ENCODE measurements at places on chromosomes 4 and X.

DNA sequence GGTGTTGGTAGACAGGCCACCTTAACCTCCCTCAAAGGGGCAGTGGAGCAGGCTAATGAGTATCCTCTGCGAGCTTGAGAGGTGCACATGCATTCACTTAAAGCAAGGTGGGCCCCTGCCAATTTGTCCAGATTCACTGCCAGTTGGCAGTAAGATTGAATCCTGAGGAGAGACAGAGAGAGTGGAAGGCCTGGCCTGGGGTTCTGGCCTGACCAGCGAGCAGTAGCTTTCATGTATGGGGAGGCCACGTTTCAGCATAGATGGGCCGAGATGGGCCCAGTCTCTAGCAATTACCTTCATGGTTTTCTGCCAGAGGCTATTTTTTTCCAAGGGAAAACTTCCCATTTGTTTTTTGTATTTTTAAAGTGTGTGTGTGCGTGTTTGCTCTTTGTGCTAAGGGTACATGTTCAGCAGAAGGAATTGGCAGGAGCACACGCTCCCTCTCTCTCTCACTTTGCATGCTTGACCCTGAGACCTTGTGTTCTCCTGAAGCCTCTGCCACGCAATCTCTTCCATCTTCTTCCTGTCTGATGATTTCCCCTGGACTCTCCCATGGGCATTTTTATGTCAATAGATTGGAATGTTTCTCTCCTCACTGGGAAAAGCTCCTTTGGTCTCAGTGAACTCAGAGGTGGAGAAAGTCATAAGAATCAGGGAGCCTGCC is 215.8 kb upstream of the SFRP2 start:
- DNase-seq = no peak

DNA sequence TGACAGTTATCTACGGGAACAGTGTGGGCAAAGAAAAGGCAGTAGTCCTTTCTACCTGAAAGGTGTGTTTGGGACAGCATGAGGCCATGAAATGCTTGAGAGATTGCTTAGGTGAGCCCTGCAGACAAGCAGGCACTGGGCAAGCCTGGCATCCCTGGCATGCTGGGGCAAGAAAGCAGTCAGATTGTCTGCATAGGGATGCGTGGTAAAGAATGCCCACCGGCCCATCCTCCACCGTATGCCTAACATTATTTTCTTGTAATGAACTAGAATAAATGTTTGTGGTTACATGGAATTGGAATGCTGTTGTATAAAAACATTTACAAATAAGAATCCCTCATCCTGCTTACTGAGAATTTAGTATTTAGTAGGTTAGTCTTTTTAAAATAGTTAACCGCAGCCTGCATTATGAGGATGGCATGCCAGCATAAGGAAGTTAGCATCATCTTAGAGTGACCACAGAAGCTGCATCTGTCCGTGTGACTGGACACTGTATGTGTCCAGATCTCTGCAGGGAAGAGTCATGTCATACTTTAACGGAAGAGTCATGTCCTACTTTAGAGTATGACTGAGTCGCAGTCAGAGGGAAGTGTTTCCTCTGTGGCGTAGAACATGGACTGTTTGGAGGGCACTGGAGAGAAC is 18.9 kb downstream of the ZBTB49 start:
- no peak for DNase-seq

DNA sequence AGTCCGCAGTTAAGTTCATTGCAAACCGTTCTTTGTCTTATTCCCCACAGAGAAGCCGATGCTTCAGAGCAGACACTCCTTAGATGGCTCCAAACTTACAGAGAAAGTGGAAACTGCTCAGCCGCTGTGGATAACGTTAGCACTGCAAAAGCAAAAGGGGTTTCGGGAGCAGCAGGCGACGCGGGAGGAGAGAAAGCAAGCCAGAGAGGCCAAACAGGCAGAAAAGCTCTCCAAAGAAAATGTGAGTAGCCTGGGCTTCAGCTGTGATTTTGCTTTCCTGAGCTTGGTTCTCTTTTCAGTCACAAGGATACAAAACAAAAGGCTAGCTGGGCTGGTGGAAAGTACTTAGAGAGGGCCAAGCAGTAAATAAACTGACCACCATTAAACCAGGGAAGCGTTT is 64.0 kb downstream of the AASDH start:
- no peak for DNase-seq

GRCh38 chrX:139304471-139304870 is 226.1 kb upstream of the F9 start:
- DNase-seq = no peak

GRCh38 chr4:181848357-181848756 is 394.8 kb upstream of the TENM3 start:
- no peak for DNase-seq

DNA sequence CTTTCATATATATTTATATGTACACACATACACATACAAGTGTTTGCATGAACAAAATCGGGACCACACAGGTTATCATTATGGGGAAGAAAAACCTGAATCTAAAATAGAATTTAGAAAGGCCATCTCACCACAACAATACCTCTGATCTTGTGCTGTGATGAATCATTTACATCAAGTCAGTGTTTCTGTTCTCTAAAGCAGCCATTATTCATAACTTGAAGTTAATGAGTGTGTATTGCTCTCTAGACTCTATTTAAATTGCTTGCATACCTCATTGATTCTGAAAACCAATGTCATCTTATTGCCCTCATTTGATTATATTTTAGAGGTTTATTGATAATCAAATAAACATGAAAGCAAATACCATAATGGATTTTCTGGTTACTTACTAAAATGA is 71.6 kb downstream of the FAM114A1 start:
- no peak for DNase-seq

DNA sequence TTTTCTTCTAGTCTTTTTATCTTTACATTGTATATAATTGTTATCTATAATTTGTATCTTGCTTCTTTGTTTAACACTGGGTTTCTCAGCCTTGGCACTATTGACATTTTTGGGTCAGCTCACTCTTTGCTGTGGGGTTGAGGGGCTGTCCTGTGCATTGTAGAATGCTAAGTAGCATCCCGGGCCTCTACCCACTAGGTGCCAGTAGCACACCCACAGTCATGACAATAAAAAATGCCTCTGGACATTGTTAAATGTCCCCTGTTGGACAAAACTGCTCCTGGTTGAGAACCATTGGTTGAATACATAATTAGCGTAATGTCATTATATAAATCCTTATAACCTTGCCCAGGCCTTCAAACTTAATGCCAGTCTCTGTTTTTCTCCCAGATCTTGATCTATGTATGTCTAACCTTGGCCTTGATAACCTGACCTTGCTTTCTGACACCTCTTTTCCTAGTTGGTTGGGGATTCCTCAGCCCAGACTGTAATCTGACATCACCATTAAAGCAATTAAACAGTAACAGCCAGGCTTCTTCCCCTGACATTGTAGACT is 46.1 kb downstream of the DCX start:
- DNase-seq = no peak

DNA sequence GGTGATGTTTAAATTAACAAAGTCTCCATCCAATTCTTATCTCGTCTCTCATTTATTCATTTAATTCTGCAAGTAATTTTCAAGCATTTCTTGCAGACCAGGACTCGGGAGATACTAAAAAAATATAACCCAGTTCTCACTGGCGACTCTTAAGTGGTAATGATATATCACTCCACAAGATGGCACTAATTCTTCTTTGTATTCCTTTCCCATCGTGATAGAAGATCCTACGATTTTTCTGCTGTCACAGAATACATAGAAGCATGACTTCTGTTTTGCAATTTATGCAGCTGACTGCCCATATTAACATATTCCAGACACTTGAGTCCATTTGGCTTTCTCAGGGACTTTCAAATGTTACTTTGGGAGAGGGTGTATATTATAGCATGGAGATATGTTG is 64.0 kb upstream of the FGF13 start:
- DNase-seq = no peak

- peak; percentile 22 for DNase-seq
These were observed 169.0 kb upstream of the BCOR start for GRCh38 chrX:40266490-40267333.

GRCh38 chr4:26812049-26812714 is 48.5 kb upstream of the STIM2 start:
- no peak for DNase-seq

GRCh38 chr4:102308032-102308799 is 37.1 kb downstream of the SLC39A8 start:
- no peak for DNase-seq

DNA sequence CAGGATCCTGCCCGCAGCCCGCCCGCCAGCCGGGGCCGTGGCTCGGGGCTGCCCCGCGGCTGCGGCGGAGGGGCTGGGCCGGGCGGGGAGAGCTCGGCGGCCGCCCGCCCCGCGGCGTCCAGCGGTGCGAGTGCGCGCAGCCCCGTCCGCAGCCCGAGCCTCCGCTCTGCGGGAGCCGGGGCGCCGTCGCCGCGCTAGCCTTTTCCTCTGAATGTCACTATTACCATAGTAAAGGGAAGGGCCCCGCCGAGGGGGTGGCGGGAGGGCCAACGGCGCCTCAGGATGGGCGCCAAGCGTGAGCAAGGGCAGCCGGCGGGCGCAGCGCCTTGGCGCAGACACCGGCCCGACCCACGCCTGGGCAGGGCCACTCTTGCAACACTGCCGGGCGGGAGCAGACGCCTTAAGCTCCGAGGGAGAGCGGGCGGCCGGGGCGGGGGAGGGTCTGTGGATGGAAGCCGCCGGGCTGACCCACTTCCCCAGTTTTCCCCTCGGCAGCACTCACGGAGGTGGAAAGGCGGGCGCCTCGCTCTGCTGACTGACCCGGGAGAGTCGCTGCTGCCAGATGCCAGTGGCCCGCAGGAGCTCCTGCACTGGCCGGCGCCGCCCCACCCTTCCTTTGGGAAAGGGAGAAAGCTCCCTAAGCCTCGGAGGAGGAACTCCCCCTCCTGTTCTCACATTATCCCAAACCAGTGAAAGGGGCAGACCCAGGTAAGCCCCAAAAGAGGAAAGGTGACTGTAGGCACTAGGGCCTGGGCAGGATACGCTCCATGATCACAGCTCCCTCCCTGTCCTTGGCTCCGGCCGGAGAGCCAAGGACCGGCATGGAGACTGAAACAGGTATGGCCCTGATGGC is 329.4 kb downstream of the HNRNPD start:
- no peak for DNase-seq

DNA sequence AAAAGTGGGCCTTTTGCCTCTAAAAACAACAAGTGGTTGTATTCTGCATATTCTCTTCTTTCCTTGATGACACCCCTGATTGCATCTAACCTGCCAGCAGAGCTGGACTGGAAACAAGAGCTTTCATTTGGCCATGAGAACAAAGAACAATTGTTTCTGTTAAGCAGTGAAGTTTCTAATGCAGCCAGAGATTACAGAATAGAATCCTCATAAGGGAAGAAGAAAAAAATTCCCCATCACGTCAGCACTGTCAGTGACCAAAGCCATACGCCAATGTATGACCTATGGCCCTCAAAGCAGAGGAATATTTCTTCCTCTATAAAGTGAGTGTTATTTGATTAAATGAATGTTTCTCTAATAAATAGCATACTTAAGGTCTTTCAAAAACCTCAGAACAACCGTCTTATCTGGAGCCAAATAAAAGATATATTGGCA is 529.1 kb upstream of the INTU start:
- DNase-seq = no peak

GRCh38 chr4:52612341-52612740 is 46.8 kb downstream of the USP46 start:
- DNase-seq = no peak

DNA sequence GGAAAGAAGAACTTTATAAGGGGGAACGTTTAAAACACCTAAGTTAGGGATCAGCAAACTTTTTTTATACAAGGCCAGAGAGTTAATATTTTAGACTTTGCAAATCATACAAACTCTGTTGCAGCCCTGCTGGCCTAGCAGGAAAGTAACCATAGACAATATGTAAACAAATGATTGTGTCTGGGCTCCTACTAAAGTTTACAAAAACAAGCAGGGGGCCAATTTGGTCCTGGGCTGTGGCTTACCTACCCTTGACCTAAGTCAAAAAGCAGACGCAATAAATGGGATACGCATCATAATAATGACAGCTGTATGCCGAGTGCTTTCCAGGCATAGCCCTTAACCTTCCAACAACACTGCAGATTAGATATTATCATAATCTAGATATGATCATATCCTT is 4.9 kb downstream of the TASL start:
- DNase-seq = no peak

DNA sequence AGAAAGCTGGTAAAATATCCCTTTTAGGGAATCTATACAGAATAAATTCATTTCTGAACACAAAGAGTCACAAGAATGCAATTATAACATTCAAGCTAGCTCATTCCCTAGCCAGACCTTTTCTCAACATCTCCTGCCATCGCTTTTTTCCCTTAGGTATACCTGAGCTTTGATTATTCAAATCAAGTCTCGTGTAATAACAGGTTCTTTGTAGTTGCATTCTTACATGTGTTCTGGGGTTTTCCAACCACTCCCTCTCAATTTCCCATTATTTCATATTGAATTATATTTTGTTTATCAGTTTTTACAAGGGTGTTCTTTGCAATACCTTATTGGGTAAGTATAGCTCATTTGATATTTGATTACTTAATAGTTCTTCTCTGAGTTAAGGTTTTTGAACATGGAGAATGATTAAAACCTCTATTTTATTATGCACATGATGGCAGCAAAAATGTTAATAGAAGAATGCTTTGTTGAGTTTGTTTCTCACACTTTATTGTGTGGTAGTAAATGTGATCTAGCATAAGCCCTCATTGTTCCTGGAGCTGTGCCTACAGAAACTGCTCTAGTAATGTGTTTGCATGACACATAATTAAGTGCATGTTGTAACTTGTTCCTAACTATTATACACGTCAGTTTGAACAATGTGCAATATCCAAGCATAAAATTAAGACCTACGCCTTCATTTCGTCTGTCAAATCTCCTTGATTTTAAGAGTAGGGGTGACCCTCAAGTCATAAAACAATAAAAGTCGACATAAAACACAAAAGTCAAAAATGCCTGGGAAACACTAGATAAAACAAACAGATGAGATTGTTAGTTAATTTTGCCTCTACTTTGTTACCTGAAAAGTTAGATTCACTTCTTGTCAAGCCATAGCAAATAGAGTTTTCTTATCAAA is 124.0 kb upstream of the POF1B start:
- no peak for DNase-seq

DNA sequence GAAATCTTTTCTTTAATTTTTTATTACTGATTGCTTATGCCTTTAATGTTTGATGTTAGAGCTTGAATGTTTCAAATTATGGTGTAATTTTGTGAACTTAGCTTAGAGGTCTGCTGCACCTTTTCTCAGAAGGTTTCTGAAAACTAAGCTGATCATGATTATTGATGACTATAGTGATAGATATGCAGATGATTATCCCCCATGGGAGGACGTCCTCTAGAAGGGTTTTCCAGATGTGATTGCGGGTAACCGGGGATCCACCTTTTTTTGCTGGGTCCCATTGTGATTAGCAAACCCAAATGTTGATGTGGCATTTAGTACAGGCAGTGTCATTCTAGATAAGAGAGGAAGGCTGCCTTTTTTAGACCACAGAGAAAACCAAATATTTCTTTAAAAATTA is 272.9 kb downstream of the FBXO8 start:
- no peak for DNase-seq

- no peak for DNase-seq
These were observed 696 bp upstream of the FLNA start for GRCh38 chrX:154375156-154375504.
